ENCODE measurements at places on chromosomes 6 and 20.

DNA sequence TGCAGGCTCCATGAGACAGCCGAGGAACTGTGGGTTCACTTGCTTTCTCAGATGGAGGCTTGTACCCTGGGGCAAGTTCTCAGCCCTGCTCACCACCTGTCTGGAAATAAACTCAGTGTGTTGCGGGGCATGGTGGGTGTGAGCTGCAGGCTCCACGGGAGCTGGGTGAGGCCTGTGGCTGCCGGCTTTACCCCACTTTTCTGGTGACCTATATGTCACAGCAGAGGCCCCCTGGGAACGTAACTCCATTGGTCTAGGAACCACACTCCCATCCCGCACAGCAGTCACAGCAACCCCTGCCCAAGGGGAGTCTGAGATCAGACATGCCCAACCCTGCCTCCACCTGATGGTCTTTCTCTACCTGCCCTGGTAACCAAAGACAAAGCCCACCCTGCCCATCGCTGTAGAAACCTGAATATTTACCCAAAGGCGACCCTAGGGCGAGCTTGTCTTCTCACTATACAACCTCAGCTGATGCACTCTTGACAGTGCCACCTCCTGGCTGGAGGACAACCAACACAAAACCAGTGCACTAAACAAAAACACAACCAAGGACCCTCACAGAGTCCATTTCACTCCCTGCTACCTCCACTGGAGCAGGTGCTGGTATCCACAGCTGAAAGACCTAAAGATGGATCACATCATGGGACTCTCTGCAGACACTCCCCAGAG, 174.3 kb downstream of the PDE10A start:
- no peak for DNase-seq

GRCh38 chr6:75922226-75922625, 150.2 kb downstream of the IMPG1 start:
- DNase-seq = no peak

- DNase-seq = no peak
Measured at GRCh38 chr20:44884907-44885391, 556 bp upstream of the YWHAB start.

GRCh38 chr6:155517294-155517693, 61.7 kb upstream of the NOX3 start:
- no peak for DNase-seq

- no peak for DNase-seq
Measured at GRCh38 chr6:137165375-137166246, 7.8 kb downstream of the IL22RA2 start.

DNA sequence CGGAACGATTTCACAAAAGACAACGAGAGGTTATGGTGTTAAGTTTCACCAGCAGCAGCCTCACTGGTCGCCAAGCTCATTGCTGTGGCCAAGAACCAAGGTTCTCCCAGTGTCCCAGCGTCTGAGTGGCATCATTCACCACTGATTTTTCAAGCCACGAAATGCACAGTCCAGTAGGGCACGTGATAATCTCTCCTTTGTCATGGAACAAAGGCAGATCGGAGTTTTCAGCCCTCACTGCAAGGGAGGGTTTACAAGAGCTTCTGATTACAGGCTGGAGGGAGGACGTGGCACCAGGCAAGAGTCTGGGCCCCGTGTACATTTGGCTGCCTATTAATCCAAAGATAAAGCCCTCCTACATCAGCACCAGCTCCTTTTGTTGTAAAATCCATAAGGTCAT, 2.0 kb downstream of the CD24 start:
- no peak for DNase-seq

DNA sequence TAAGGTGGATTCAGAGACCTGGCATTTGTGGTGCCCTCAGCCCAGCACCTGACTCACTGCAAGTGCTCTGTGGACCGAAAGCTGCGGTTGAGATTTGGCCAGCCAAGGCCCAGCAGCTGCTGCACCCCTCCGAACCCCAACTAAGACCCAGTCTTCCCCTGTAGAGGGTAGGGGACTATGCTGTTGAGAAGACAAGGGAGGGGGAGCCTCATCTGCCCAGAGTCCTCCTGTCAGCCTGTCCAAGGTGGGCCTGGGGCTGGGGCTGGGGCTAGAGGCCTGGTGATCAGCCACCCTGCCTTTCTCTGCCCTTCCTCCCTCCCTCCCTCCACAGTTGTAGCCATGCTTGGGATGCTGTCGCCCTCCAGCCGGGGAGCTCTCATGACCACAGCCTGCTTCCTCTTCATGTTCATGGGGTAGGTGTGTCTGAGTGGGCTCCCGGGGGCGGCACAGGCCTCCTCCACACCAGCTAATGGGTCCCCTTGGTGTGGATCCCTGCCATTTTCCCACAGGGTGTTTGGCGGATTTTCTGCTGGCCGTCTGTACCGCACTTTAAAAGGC, 40.9 kb downstream of the TM9SF4 start:
- DNase-seq = no peak

- DNase-seq = no peak
Measured at GRCh38 chr20:11754451-11754850, 163.2 kb upstream of the BTBD3 start.

DNA sequence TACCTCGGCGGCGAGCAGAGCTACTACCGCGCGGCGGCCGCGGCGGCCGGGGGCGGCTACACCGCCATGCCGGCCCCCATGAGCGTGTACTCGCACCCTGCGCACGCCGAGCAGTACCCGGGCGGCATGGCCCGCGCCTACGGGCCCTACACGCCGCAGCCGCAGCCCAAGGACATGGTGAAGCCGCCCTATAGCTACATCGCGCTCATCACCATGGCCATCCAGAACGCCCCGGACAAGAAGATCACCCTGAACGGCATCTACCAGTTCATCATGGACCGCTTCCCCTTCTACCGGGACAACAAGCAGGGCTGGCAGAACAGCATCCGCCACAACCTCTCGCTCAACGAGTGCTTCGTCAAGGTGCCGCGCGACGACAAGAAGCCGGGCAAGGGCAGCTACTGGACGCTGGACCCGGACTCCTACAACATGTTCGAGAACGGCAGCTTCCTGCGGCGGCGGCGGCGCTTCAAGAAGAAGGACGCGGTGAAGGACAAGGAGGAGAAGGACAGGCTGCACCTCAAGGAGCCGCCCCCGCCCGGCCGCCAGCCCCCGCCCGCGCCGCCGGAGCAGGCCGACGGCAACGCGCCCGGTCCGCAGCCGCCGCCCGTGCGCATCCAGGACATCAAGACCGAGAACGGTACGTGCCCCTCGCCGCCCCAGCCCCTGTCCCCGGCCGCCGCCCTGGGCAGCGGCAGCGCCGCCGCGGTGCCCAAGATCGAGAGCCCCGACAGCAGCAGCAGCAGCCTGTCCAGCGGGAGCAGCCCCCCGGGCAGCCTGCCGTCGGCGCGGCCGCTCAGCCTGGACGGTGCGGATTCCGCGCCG, 994 bp downstream of the FOXC1 start:
- DNase-seq = no peak

GRCh38 chr6:154565331-154565730, 54.8 kb upstream of the CNKSR3 start:
- no peak for DNase-seq

GRCh38 chr6:106564476-106564875, 64.8 kb downstream of the RTN4IP1 start:
- no peak for DNase-seq

DNA sequence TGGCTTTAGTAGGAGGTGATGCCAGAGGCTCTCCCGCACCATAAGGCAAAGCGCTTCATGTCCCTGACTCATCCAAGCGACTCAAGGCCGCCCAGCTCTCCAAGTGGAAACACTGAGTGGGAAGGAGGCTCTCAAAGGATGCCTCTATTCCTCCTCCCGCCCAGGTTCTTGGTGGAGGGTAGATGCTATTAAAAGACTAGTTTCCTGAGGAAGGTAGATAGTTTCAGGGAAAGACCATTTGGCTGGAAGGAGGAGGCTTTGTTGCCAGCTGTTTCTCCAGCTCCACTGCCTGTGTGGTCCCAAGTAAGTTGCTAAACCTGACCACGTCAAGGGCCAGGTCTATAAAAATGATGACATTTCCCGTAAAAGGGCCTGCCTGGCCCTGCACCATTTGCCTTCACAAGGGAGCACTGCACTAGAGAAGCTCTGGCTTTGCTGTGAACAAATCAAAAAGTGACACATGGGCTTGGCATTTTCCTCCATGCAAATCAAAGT, 48.2 kb downstream of the GMDS start:
- DNase-seq = no peak

- no peak for DNase-seq
Measured at GRCh38 chr6:33846226-33846625, 42.4 kb upstream of the MLN start.

GRCh38 chr20:44454306-44454963, 21.2 kb upstream of the TTPAL start:
- DNase-seq = no peak

DNA sequence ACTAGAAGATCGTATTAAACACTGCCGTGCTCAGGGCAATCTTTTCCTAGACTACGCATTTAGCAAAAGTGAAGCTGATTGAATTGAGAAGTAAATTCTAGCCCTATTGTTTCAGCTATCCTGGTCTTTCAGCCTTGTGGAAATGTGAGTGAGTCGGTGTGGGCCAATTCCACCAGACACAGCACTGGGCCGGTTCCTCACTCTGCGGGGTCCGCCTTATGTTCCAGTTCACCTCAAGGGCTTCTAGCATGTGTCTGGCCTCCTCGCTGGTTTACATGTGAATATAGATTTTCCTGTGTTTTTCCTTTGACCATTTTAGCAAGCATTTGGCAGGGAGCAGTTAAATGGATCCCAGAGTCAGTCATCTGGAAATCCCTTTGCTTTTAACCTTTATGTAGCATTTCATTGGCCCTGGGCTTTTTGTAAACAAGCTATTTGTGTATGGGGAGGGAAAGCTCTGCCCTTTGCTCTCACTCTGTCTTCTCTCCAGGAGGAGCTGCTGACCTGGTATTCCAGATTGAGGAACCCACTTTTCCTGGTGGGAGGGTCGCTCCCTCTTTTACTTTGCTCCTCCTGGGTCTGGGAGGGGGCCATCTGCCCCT, 12.4 kb upstream of the GTSF1L start:
- DNase-seq = no peak

GRCh38 chr20:36756496-36756895, 10.6 kb upstream of the NDRG3 start:
- no peak for DNase-seq

DNA sequence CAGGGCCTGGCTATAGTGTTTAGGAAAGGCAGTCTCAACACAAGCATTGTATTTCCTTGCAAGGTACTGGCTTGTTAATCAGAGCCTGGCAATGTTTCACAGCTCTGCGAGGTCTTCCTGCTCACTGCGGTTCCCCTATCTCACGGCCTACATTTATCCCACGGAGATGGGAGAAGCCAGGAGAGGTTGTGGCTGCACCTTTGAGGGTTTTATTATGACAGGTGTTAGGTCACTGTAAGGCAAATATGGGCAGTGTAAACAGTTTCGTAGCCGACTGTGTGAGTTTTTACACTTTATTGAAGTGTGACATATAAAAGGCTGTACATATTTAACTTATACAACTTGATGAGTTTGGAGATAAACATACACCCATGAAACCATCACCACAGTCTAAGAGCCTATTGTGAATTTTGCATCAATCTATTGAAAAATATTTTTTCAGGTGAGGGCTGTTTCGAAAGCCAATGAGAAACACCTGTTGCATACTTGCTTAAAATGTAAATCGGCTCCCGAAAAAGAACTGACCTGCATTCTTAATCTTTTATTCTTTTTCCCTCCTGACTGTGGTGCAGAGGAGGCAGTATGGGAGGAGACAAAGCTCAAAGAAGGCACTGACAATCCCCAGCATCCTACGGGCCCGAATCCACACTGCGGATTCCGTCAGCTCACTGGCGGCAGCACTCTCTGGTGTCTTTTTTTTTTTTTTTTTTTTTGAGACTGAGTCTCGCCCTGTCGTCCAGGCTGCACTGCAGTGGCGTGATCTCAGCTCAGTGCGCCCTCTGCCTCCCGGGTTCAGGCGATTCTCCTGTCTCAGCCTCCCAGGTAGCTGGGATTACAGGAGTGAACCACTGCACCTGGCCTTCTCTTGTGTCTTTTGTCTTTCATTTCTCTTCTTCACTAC, 7.5 kb upstream of the RBM38 start:
- no peak for DNase-seq

GRCh38 chr20:7692478-7692877, 247.8 kb downstream of the HAO1 start:
- no peak for DNase-seq

DNA sequence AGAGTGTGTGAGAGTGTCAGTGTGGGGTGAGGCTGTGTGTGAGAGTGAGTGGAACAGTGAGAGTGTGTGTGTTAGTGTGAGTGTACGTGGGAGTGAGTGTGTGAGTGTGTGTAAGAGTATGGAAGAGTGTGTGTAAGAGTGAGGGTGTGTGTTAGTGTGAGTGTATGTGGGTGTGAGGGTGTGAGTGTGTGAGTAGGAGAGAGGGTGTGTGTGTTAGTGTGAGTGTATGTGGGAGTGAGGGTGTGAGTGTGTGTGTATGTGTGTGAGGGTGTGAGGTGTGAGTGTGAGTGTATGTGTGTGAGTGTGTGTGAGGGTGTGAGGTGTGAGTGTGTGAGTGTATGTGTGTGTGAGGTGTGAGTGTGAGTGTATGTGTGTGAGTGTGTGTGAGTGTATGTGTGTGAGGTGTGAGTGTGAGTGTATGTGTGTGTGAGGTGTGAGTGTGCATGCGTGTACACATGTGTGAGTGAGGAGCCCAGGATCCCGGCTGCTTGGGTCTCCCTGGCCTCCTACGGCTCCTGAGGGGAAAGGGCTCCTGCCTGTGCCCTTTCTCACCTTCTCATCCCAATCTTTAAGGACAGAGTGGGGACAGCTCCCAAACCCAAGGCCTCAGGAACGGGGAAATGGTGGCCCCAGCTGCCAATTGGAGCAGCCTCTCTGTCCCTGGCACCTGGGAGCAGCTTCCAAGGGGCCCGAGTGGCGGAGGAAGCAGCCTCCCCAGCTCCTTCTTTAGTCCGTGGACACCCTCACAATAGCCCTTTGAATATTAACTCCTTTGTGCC, 100.2 kb downstream of the PSMB1 start:
- no peak for DNase-seq

DNA sequence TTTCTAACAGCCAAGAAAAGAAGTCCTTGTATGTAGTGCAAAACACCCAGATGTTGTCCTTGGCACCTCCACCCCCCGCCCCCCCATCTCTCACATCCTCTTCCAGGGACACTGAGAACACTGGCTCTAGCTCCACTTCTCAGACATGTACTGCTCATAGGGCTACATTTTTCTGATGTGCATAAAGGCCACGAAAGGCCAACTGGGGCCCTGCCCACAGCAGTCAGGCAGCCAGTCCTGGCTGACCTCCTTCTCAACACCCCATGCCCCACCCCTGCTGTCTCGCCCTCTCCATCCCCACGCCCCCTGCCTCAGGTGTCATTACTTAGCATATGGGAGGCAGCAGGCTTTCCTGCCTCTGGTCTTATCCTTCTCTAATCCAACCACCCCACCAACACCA, 11.3 kb downstream of the GABRR1 start:
- DNase-seq = no peak

DNA sequence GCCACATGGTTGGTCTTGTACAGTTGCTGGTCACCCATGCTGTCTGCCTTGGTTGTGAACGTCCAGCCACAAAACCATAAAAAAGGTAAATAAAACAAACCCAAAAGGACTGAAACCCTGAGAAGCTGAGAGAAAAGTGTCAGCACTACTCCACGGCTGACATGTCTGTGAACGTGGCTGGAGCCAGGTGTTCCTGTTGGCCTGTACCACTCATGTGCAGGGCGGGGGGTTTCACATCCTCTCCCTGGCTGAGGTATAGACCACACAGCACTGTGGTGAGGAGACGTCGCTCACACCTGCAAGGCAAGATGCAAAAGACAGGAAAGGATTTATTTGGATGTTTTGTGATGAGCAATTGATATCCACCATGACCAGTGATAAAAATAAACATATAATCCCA, 51.9 kb upstream of the MRPS10 start:
- no peak for DNase-seq

GRCh38 chr6:154426997-154427396, 70.4 kb upstream of the IPCEF1 start:
- no peak for DNase-seq

Measured in SW 1271 (cell line).